ENCODE measurements at places on chromosomes 6 and 20. TPM values are rescaled to one million over a fixed set of nuclear protein-coding genes. Genes with fewer than 3 reads are reported as not detected.

The CHD6 gene
- total RNA-seq = 23.4 TPM

The TRAPPC3L gene
- 0.08 TPM for total RNA-seq

The PRKN gene
- total RNA-seq = 3.9 TPM

The GSTA3 gene
- not detected for total RNA-seq

The MEI4 gene
- total RNA-seq = 0.84 TPM

The FHL5 gene
- total RNA-seq = not detected

The IMPG1 gene
- not detected for total RNA-seq

The DUSP15 gene
- 0.42 TPM for total RNA-seq

The RPP40 gene
- 8.3 TPM for total RNA-seq

The SRMS gene
- not detected for total RNA-seq

The MLIP gene
- total RNA-seq = 2.3 TPM

The CENPB gene
- 20.3 TPM for total RNA-seq

The EHMT2 gene
- 21.4 TPM for total RNA-seq

The ZC3H12D gene
- 1.4 TPM for total RNA-seq

The NOX3 gene
- total RNA-seq = not detected

The CST5 gene
- total RNA-seq = not detected

The FAM209B gene
- not detected for total RNA-seq

The LST1 gene
- 24.6 TPM for total RNA-seq

The SLC32A1 gene
- not detected for total RNA-seq

The AFDN gene
- total RNA-seq = 33.3 TPM

The COL9A3 gene
- 0.98 TPM for total RNA-seq

The METTL24 gene
- 2.0 TPM for total RNA-seq

The PM20D2 gene
- 6.4 TPM for total RNA-seq

The IPCEF1 gene
- total RNA-seq = 2.8 TPM

The PTK6 gene
- total RNA-seq = 1.2 TPM

The TMC2 gene
- not detected for total RNA-seq

The STMN3 gene
- 2.9 TPM for total RNA-seq

The RNF39 gene
- total RNA-seq = not detected

The PTGIS gene
- 2.4 TPM for total RNA-seq

The CST4 gene
- not detected for total RNA-seq

The GPR63 gene
- total RNA-seq = 0.14 TPM

The MOXD1 gene
- 0.25 TPM for total RNA-seq

The HLA-DQA1 gene
- total RNA-seq = 8.5 TPM

The HLA-DRA gene
- 94.2 TPM for total RNA-seq

The F13A1 gene
- total RNA-seq = 18.3 TPM

The ROS1 gene
- total RNA-seq = not detected

The SPINT4 gene
- not detected for total RNA-seq

The RSPO3 gene
- total RNA-seq = 1.4 TPM

The LY6G6D gene
- not detected for total RNA-seq

The PGC gene
- not detected for total RNA-seq

The ZMYND8 gene
- 9.3 TPM for total RNA-seq

The BFSP1 gene
- total RNA-seq = 0.17 TPM

The RBBP9 gene
- total RNA-seq = 7.2 TPM

The SPAG4 gene
- 3.5 TPM for total RNA-seq

The UNC5CL gene
- total RNA-seq = 16.2 TPM
